ENCODE measurements at places on chromosomes 3 and 15.
A peak's percentile ranks its signal among the peaks of the same experiment; 100 is the strongest.

DNA sequence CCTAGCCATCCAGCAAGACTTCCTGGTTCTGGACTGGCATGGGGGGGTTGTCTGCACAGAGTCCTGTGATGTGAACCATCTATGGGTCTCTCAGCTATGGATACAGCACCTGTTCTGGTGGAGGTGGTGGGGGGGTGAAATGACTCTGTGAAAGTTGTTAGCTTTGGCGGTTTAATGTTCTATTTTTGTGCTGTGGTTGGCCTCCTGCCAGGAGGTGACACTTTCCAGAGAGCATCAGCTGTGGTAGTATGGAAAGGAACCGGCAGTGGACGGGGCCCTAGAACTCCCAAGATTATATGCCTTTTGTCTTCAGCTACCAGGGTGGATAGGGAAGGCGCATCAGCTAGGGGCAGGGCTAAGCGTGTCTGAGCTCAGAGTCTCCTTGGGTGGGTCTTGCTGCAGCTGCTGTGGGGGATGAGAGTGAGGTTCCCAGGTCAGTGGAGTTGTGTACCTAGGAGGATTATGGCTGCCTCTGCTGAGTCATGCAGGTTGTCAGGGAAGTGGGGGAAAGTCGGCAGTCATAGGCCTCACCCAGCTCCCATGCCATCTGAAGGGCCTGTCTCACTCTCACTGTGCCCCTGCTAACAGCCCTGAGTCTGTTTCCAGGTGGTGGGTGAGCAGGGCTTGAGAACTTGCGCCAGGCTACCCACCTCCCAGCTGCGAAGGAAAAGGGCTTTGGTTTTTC, 7.1 kb upstream of the LARS2 start:
- DNase-seq = no peak

- no peak for DNase-seq
These were observed 203.7 kb upstream of the TLE3 start for GRCh38 chr15:70301396-70301795.

GRCh38 chr3:138389841-138390581, 41.6 kb downstream of the MRAS start:
- DNase-seq = no peak

DNA sequence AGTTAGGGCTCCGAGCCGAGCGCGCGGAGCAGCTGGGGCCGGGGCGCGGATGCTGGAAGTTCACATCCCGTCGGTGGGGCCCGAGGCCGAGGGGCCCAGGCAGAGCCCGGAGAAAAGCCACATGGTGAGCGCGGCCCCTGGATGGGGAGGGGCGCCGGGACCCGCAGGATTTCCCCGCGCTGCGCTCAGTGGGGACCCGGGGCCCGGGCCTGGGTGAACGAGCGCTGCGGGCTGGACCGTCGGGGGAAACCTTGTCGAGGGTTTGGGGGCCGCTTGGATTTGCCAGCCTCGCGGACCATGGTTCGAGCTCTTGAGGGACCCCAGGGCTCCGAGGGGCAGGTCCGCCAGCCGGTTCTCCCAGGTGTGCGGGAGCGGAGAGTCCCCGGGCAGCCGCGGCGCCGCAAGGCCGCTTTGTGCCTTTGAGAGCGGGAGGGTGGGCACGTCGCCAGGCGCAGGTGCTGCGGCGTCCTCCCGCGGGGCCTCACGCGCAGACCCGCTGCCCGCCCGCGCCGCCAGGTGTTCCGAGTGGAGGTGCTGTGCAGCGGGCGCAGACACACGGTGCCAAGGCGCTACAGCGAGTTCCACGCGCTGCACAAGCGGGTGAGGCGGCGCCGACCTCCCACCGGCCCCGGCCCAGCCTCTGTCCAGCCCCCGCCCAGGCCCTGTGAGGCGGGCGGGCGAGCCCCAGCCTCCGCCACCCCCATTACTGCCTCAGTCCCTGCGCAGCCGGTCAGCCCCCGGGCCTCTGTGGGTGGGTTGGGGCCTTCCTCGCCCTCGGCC, at the start of gene SNX22:
SNX22 (plus strand) TSS at position 5 of the 780 bp plus-strand sequence; CDS start at position 50, 45 bp downstream.
- no peak for DNase-seq

DNA sequence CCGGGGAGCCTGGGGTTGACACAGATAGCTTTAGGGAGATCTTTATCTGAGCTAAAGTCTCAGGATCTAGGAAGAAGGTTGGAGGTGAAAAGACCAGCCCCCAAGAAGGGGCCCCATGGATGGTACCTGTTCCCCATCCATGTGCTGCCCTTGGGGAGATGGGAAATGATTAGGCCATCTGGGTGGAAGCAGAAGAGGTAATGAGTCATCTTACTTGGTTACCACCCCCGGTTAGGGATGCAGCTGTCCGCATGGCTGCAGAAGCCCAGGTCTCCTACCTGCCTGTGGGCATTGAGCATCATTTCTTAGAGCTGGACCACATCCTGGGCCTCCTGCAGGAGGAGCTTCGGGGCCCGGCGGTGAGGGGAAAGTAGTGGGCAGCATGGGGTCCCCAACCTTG, 3.1 kb upstream of the CPLX3 start:
- no peak for DNase-seq

DNA sequence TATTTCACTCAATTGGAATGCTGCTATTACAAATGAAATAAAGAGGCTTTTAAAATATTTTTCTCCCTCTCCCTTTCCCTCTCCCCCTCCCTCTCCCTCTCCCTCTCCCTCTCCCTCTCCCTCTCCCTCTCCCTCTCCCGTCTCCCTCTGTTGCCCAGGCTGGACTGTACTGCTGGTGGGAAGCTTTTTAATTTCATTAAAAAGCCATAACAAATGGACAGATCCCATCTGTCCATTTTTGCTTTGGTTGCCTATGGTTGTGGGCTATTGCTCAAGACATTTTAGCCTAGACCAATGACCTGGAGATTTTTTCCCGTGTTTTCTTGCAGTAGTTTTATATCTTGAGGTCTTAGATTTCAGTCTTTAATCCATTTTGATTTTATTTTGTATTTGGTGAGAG, 107.2 kb upstream of the LRRC3B start:
- DNase-seq = no peak

- no peak for DNase-seq
These were observed 367.3 kb downstream of the OCA2 start for GRCh38 chr15:27731776-27732175.

GRCh38 chr15:73965758-73966113, 26.4 kb downstream of the STOML1 start:
- DNase-seq = peak; percentile 36

DNA sequence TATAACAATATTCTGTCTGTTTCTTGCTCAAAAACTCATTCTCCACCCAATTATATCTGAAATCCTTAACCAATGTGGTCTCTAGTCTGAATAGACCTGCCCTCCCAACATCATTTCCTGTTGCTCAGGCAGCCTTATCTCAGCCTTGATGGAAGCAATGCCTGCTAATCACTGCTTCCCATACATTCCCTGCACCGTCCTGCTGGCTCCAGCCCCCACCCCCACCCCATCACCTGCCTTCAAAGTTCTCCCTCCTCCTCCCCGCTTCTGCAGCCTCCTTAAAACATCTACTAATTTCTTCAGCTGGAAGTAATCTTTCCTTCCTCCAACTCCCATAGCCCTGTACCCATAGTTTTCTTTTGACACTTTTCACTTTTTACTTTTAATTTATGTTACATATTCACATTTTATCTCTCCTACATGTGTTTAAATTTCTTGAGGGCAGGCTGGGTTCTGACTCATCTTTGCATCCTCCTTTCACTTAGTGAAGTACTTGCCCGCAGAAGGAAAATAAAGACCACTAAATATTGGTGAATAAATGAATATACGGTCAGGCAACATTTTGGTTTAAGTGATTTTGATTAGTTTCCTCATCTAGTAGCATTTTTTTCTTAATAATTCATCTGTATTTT, 98.2 kb downstream of the MEIS2 start:
- DNase-seq = no peak

GRCh38 chr15:100338971-100339444, 2.8 kb downstream of the ADAMTS17 start:
- DNase-seq = no peak

DNA sequence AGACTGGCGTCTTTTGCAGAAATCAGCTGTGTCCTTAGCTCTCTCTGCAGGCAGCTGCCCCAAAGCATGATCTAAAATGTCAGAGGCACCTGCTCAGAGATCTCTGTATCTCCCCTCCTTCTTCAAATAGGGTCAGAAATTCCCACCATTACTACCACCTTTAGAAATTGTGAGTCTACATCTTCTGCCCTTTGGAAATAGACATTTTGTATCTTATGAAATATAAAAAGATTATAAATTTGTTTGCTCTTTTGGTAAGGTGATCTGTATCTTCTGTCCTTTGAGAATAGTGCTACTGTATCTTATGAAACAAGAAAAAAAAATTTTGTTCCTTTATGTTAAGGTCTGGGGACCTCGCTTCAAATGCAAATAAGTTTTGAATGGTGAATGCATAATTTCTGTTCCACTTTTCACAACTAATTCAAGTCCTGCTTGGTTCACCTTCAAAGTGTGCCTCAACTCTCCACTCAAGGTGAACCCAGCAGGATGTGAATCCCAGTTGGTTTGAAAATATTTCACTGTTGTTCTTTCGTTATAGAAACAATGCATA, 28.3 kb upstream of the GPD1L start:
- no peak for DNase-seq

DNA sequence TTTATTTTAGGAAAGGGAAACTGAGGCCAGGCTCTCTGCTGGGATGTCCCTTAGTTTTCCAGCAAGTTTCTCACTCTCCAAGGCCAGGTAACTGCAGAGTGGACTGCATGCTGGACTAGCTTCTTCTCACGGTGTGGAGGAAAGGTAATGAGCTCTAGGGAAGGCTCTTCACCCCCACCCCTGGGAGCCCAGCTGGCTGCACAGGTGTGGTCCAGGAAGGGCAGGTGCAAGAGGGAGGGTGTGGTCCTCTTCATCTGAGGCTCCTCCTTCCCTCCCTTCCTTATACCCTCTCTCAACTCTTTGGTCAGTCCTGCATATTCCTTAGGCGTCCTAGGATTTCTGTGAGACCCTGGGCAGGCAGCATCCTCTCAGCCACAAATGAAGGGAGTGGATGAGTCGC, 33.9 kb downstream of the RNU5B-1 start:
- no peak for DNase-seq

DNA sequence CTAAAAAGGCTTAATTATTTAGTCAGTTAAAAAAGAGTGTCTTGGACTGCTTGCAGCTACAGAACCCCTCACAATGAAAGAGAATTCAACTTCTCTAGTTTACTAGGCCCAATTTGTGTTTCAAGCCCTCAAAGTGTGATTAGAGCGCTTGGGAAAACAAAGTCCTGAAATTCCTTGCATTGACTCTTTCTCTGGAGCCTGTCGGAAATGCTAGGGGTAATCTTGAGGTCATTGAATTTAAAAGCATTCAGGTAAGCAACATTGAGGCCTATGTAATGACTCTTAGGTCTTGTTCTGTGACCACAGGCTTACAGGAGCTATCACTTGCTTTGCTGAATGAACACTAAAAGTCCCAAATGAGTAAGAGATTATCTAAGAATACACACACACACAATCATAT, 186.0 kb downstream of the NLGN1 start:
- no peak for DNase-seq

DNA sequence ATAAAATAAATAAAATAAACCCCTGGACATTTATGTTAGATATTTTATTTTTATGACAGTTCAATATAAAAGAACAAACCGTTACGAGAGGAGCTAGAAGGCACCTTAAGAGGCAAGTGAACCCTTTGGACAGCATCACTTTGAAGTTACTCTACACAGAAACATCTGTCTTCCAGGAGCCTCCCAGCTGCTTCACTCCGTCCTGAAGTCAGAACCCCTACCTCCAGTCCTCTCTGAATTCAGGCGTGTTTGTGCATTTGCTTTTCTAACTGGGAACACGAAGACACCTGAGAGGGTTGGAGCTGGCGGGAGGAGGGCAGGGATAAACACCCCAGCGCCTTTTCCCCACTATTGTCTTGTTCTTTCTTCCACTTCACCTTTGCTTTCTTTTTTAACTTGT, 46.2 kb downstream of the CMTM7 start:
- DNase-seq = no peak

- DNase-seq = peak; percentile 72
These were observed at the start of gene SMAD3 for GRCh38 chr15:67065531-67066005. SMAD3 (plus strand) TSS chr15:67065602; CDS start chr15:67066155, 553 bp downstream.

- DNase-seq = no peak
These were observed 340.9 kb upstream of the TBL1XR1 start for GRCh38 chr3:177538048-177538749.

DNA sequence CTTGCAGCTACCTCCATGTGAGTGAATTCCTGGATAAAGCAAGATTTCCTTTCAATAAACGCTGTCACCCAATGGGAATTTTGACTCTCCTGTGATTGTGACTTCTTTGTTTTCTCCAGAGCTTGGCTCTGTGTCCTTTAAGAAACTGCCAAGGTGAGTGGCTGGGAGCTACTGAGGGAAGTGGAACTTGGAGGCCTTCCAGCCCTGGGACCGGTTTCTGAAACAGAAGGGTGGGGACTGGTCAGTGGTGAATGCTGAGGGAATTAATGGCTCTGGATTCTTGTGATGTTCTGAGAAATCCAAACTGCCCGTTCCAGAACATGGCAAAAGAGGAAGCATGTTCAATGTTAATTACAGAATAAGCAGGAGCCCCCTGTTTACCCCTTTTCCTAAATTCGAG, 41.1 kb upstream of the MYZAP start:
- DNase-seq = no peak

DNA sequence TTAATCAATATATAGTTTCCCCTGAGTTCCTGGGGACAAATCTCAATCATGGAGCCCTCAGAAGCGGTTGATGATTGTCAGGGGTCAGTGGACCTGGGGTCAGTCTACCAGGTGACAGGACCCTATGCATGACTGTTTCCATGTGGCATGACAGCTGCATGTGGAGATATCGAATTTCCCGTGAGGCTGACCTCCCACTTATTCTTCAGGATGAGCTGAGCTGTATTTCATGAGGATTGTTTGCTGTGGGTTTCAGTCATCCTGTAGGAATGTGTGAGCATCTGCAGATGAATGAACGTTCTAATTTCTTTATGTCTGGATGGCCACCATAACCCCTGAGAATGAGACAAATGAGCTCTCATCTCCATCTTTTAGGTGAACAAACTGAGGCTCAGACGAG, 93.0 kb upstream of the HES1 start:
- no peak for DNase-seq

- DNase-seq = no peak
These were observed 107.4 kb upstream of the KLF13 start for GRCh38 chr15:31219221-31219620.

DNA sequence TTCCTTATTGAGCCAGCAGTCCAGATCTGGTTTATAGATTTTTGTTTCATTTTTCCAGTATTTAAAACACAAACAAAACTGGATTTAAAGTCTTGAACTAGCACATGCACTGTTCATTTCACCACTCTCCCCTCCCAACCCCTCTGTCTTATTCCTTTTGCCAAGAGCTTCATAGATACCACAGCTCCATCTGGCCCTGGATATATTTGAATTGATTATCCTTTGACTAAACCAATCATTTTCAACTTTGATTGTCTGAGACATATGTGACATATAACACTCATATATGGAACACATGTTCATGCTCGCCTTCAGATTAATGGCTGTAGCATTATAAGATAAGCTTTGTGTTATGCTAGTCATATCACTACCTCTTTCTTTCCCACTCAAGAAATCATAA, 376.6 kb upstream of the NAALADL2 start:
- DNase-seq = no peak

- DNase-seq = no peak
These were observed 35.4 kb downstream of the PSTPIP1 start for GRCh38 chr15:77030048-77030927.
